CD4-positive, alpha-beta T cell treated with Interleukin-15 for 4 hours (primary cell): ENCODE measurements at places on chromosomes 16 and 17.

DNA sequence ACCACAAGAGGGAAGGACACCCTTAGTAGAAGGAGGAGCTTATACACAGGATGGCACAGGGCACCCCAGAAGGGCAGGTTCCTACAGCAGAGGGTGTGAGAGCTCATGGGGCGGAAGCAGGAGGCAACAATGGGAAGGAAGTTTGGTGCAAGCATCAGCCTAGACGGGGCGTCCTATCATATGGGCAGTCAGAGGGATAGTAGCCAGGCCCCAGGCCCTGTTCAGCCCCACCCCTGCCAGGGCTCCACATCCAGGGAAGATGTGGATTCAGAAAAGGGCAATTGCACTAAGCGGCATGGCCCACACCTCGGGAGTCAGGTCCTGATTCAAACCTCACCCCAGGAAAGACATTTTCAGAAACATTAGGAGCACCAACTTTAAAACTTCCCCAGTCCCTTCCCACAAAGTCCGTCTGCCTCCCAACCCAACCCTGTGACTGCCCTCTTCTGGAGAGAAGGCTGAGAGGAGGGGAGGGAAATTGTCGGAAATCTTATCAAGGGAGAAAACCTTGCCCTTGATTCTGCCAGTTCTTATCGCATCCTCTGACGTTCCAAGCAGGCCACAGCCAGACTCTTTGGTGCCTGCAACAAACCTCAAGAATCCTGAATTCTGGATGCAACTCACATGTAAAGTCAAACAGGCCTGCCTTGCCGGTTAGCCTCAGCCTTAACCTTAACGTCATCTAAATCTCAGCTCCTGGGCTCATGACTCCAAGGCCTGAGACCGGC, 198.8 kb upstream of the CDH5 start:
- DNase-seq = no peak

- DNase-seq = no peak
These were observed 19.5 kb downstream of the MARVELD3 start for GRCh38 chr16:71645450-71645849.

- DNase-seq = no peak
These were observed 26.5 kb upstream of the ALOX12 start for GRCh38 chr17:6969323-6969726.

- DNase-seq = no peak
These were observed 18.7 kb downstream of the MPRIP start for GRCh38 chr17:17060930-17061329.

- no peak for DNase-seq
These were observed 3.2 kb downstream of the HELZ start for GRCh38 chr17:67241719-67242341.

GRCh38 chr17:2656283-2656682, 55.3 kb downstream of the CLUH start:
- no peak for DNase-seq

GRCh38 chr16:67441907-67442306, 11.0 kb downstream of the HSD11B2 start:
- no peak for DNase-seq
